IMR-90 (cell line): ENCODE measurements at places on chromosomes 16 and 17. TPM values are rescaled to one million over a fixed set of nuclear protein-coding genes. Genes with fewer than 3 reads are reported as not detected.

GRCh38 chr16:71499775-71500364, 10.7 kb upstream of the ZNF19 start:
- no peak overlapping the region for H3K4me3 ChIP-seq
- no peak overlapping the region for H3K27ac ChIP-seq
- H3K27me3 ChIP-seq: no peaks in the 10 kb centered on the region; the same call in none of the 2 replicates

Gene PPP1R27
- 0.20 and 0.21 TPM in 2 replicates for polyA plus RNA-seq

DNA sequence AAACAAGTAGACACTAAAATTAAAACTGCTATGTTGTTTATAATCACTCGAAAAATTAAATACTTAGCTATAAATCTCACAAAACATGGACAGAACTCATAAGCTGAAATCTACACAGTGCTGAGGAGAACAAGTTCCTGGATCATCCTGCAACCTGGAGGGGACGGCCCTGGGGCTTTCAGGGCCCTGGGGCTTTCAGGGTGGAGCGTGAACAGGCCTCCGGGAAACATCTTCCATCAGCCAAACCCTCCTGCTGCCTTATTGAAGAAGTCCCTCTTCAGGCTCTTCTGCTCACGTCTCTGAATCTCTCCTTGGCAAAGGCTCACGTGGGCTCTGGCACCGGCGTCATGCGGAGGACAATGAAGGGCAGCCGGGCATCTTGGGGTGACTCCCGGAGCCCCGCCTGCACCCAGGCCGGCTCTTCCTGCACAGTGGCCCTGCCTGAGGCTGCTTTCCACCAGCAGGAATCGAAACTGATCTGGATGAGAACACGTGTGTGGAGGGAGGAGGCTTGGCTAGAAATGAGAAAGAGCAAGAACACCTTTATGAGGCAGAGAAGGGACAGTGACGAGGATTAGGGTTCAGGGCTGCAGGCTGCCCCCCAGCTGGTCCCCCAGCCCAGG, 127.3 kb downstream of the CDRT15L2 start:
- no peaks in the 10 kb centered on the region; the same call in 1 of the 2 replicates for H3K27me3 ChIP-seq
- H3K4me3 ChIP-seq: no peak overlapping the region
- no peaks in the 10 kb centered on the region for H3K36me3 ChIP-seq
- H3K4me1 ChIP-seq: no peaks in the 10 kb centered on the region
- H3K27ac ChIP-seq: no peak overlapping the region
- no peak for DNase-seq

DNA sequence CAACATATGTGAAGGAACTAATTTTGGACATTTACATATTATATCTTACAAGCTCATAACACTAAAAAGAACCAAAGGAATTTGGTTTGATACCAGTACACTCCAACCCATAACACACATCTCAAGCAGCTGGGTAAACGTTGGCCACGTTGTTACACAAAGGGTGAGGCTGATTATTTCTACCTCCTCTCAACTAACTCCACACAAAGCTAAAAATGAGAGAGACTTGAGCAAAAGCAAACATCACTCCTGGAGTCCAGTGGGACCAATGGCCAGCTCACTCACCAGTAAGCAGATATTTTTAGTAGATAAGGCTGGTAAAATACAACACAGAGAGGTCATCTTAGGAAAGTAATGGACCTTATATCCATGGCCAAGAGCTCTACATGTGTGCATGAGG, 207.6 kb downstream of the MRTFB start:
- no peaks in the 10 kb centered on the region for H3K36me3 ChIP-seq
- no peak overlapping the region for H3K27ac ChIP-seq
- H3K4me1 ChIP-seq: no peaks in the 10 kb centered on the region
- no peaks in the 10 kb centered on the region for H3K27me3 ChIP-seq

Gene LLGL1
- polyA plus RNA-seq: 52.9 and 57.9 TPM in 2 replicates

Gene HOXB1
- not detected in 2 replicates for polyA plus RNA-seq

DNA sequence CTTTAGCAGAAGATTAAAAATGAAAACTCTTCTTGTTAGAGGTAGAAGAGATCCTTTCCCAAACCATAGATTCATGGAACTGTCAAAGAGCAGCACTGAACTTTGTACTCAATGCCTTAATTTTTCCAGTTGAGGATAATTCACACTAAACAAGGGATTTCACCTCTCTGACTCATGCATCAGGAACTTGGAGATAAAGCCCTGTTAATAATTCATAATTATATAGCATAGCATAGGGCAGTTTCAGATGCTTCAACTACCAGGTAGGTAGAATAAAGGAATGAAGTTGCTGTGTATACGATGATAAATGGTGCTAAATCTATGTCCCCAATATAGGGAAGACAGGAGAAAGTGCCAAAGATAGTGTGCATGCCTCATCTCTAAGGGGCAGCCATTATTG, 450.4 kb downstream of the MAF start:
- H3K36me3 ChIP-seq: no peaks in the 10 kb centered on the region
- DNase-seq: no peak
- no peak overlapping the region for H3K4me3 ChIP-seq
- H3K4me1 ChIP-seq: no peaks in the 10 kb centered on the region
- no peaks in the 10 kb centered on the region for H3K27me3 ChIP-seq

Gene RTN4RL1
- polyA plus RNA-seq: 0.03 and 0.04 TPM in 2 replicates
